ENCODE measurements at places on chromosomes 1 and 21. TPM values are rescaled to one million over a fixed set of nuclear protein-coding genes. Genes with fewer than 3 reads are reported as not detected.

ELF3 gene
- 101 TPM for total RNA-seq

TGFBR3 gene
- total RNA-seq: 7.9 TPM

LCE1B gene
- not detected for total RNA-seq

KIF14 gene
- total RNA-seq: 7.8 TPM

MNDA gene
- not detected for total RNA-seq

FAM89A gene
- 14.4 TPM for total RNA-seq

DR1 gene
- total RNA-seq: 35.2 TPM

LCE1D gene
- total RNA-seq: not detected

RGS13 gene
- not detected for total RNA-seq

SPATA45 gene
- 0.42 TPM for total RNA-seq

FMO5 gene
- total RNA-seq: 0.17 TPM

RAB7B gene
- total RNA-seq: 0.56 TPM

CLK2 gene
- 27.8 TPM for total RNA-seq

FHL3 gene
- total RNA-seq: 11.0 TPM

GNAI3 gene
- total RNA-seq: 5.8 TPM

HPCA gene
- total RNA-seq: 0.19 TPM

RAP1GAP gene
- 10.1 TPM for total RNA-seq

TTC24 gene
- not detected for total RNA-seq

TMEM200B gene
- 0.05 TPM for total RNA-seq

CFAP107 gene
- total RNA-seq: not detected

ANKRD45 gene
- total RNA-seq: not detected

OR2T33 gene
- not detected for total RNA-seq

DHX9 gene
- total RNA-seq: 174 TPM

NUAK2 gene
- total RNA-seq: 20.1 TPM

SPOCD1 gene
- 4.4 TPM for total RNA-seq

SERTAD4 gene
- 1.1 TPM for total RNA-seq

SPATA21 gene
- total RNA-seq: 0.04 TPM

KLHDC7A gene
- 1.1 TPM for total RNA-seq

CRYAA gene
- 0.18 TPM for total RNA-seq

GSTM1 gene
- total RNA-seq: not detected

GSTM2 gene
- 4.8 TPM for total RNA-seq

PDZK1IP1 gene
- 7.1 TPM for total RNA-seq

AURKAIP1 gene
- 142 TPM for total RNA-seq

KRTAP12-2 gene
- total RNA-seq: not detected

OR2T11 gene
- total RNA-seq: not detected

KCNT2 gene
- 0.07 TPM for total RNA-seq

ASTN1 gene
- total RNA-seq: 0.02 TPM

AXDND1 gene
- 0.25 TPM for total RNA-seq

LYPD8 gene
- total RNA-seq: 0.12 TPM

LCE2B gene
- not detected for total RNA-seq

FAM163A gene
- total RNA-seq: not detected

CBR3 gene
- total RNA-seq: 9.7 TPM

FAM131C gene
- 19.1 TPM for total RNA-seq

TSEN15 gene
- 29.1 TPM for total RNA-seq

GPR37L1 gene
- total RNA-seq: 0.18 TPM

HSPA13 gene
- 13.9 TPM for total RNA-seq

TNFSF4 gene
- 0.09 TPM for total RNA-seq

BRINP2 gene
- total RNA-seq: 0.27 TPM

AK5 gene
- 6.8 TPM for total RNA-seq

CDA gene
- total RNA-seq: 43.0 TPM

OR2M3 gene
- total RNA-seq: not detected

ACTL8 gene
- total RNA-seq: 1.7 TPM

DMRTA2 gene
- 0.06 TPM for total RNA-seq

LAD1 gene
- total RNA-seq: 2.2 TPM
